Effector CD8-positive, alpha-beta T cell (primary cell): ENCODE measurements at places on chromosomes 12 and 14.
A peak's percentile ranks its signal among the peaks of the same experiment; 100 is the strongest.

DNA sequence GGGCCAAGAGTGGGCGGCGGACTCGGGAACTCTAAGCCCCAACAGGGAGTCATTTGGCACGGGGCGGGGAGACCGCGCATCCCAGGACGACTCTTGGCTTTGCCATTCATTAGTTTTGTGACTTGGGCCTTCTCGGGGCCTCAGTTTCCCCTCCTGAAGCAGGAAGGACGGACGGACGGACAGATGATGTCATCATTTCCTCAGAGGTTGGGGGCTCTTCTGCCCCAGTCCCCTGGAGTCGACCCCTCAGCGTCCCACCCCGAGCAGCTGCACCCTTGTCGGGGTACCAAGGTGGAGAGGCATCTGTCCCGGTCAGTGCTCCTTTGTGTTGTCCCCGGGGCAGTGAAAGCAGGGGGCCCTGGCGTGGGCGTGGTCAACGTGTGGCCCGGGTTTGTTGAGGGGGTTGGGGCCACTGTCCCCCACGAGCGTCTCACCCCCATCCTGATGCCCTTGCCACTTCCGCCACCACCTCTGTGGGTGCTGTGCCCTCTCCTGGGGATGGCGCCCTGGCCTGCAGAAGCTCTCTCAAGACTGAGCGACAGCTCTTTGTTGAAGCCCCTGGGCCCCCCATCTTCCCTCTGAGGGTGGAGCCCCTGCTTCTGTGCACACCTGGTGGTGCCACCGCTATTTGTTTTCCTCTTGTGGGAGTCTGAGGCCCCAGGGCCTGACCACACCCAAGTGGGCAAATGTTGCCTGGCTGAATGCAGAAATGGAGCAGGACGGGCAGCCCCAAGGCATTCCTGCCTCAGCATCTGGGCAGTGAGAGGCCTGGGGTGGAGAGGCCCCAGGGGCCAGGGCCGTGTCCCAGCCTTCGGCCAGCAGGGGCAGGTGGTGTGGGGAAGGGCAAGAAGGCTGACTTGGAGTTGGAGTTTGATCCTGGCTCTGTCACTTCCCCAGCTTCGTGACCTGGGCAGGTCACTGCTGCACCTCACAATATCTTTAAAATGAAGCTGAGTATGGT lies 896 bp downstream of the HHIPL1 start:
- no peak for DNase-seq

DNA sequence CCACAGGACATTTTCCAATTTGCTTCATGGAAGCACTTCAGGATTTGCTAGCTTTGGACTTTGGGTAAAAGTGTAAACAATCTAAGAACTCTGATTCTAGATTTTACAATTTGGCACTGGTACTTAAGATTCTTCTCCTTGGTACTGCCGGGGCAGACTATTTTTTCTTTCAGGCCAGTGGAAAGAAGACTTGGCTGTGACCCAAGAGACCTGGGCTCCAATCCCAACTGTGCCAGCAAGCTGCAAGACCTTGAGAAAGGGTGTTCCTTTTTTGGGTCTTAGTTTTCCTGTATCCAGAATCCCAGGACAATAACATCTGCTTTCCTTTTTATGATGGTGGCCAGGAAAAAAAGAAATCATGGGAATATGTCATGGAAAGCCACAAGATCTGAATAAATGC lies 148.1 kb upstream of the CRY1 start:
- no peak for DNase-seq

- no peak for DNase-seq
Observed at GRCh38 chr12:52320784-52321400, at the start of gene KRT83. KRT83 (minus strand) TSS chr12:52321398; CDS start chr12:52321335, 63 bp downstream.

DNA sequence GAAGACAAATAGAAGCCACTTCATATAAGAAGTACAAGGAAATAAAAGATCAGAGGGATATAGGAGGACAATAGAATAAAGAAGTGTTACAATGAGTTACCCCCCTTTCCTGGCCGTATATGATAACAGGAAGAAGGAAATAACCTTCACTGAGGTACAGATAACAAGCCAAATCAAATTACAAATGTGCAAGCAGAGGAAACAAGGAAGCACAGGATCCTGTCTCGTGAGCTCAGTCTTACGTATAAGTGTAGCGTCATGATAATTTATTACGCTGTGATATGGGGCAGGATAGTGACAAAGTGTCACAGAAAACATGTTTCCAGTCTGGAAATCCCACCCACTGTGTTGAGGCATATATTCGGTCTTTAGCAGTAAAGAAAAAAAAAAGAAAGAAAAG lies 26.5 kb downstream of the CRACR2A start:
- no peak for DNase-seq

DNA sequence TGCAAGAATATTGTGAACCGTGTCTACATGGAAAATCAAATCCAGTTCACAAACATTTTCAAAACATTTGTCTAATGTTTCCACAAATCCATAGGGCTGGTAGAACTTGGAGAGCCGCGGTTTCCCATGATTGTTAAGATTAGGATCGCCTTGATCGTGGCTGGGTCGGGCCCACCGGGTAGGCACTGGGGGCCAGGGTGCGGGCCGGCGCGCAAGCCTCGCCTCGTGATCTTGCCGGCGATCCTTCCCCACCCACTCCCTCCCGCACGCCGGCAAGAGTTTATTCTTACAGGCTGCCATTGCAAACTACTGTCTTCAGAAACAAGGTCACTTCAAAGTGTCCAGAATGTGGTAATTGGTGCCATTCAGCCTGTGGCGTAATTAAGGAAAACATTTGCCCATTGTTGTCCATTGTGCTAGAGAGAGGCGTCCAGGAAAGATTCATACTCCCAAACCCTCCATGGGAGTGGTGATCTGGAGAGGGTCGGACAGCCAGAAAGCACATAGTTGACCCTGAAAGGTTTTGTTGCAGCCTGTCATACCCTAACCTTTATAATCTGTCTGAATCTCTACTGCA lies 95.5 kb downstream of the BORCS5 start:
- DNase-seq = no peak

DNA sequence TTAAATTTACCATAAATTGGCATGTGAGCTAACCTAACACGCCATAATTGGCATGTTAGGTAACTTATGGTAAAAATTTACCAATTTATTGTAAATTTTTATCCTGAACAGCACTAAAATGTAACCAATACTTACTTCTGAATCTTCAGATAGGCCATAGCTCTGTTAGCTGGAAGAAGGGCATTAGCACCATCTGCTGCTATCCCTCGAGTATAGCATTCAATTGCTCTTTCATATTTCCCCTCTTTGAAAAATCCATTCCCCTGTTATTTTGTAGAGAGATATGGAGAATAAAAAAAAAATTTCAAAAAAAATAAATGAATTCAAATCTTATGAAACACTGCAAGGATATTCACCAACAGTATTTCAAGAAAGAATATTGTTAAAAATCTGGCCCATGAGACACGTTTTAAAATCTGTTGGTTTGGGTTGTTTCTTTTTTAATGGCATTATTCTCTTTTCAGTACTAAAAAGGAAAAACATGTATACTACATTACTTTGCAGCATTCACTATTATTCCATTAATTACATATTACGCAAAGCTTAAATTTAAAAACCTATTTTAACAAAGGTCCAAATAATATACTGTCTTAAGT lies 19.1 kb downstream of the RPAP3 start:
- no peak for DNase-seq

- DNase-seq = no peak
Observed at GRCh38 chr12:88144037-88144436, 1.9 kb downstream of the TMTC3 start.

GRCh38 chr12:121634836-121635235 lies 8.5 kb downstream of the ORAI1 start:
- DNase-seq = no peak

- peak; percentile 3 for DNase-seq
Observed at GRCh38 chr12:98424726-98425401, 90.5 kb upstream of the TMPO start.

GRCh38 chr12:69932676-69933552 lies 107.9 kb downstream of the MYRFL start:
- DNase-seq = no peak

DNA sequence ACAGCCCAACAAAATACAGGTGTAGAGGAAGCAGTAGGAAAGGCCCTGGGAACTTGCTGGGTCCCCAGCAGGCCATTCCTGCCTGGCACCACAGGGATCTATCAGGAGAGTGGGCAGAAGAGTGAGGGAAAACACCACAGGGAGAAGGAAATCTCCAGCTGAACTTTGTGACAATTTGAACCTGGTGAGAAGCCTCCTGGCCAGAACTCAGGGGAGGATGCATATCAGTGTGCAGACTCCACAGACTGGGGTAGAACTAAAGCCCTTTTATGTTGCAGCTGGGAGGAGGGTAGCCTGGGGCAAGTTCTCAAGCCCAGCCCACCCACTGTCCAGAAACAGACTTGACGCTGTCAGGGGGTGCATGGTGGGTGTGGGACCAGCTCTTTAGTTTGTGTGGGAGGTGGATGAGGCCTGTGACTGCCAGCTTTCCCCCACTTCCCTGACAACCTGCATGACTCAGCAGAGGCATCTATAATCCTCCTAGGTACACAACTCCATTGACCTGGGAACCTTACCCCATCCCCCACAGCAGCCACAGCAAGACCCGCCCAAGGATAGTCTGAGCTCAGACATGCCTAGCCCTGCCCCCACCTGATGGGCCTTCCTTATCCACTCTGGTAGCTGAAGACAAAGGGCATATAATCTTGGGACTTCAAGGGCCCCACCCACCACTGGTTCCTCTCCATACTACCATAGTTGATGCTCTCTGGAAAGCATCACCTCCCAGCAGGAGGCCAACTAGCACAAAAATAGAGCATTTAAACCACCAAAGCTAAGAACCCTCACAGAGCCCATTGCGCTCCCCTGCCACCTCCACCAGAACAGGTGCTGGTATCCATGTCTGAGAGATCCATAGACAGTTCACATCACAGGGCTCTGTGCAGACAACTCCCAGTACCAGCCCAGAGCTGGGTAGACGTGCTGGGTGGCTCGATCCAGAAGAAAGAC lies 28.9 kb downstream of the PNN start:
- no peak for DNase-seq

GRCh38 chr12:112870267-112870980 lies 36.3 kb upstream of the OAS1 start:
- DNase-seq = no peak

DNA sequence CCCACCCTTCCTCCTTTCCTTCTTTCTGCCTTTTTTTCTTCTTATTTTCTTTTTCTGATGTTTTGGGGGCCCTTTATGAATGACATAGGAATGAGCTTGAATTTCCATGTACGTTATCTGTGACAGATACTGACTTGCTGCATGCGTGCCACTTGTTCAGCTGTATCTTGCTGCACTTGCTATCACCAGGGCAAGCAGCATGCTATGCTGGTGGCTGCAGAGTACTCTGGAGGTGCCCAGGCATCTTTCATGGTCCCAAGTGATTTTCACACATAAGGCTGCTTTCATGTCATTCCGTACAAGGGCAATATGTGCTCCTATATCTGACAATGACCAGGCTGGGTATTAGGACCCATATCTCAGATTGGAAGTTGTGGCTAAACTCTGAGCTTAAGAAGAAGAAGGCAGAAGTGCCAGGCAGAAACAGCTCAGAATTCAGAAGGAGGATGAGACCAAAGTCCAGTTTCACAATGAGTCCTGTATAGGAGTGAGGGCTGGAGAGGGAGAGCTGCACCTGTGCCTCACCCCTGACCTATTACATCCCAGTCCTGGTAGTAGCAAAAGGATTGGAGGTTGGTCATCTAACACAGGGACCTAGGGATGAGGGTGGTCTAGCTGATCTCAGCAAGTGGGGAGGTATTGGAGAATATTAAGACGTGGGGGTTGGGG lies 299.0 kb upstream of the DDHD1 start:
- DNase-seq = no peak

- no peak for DNase-seq
Observed at GRCh38 chr12:21775133-21775820, 771 bp upstream of the KCNJ8 start.

DNA sequence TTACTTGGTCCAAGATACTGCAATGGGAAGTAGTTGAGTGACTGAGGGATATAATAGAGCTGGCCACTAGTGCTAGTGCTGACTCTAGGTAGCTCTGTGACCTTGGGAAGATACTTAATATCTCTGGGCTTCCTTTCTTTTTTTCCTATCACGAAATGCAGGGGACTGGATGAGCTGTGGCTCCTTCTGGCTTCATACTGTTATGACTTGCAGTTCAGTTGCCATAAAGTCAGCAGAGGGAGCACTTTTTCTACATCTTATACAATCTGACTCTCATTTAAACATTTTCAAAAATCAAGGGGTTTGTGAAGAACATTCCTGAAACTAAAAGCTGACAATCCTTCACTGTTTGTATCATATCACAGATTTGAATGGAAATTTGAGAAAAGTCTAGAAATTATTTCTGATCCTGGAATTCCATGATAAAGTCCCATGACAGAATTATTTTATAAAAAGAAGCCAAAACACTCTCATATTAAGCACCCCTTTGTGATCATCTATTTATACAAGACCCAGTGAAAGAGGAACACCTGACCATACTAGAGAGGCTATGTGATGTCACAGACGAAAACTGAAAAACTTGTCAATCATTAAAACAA lies 5.3 kb downstream of the BHLHE41 start:
- DNase-seq = no peak

DNA sequence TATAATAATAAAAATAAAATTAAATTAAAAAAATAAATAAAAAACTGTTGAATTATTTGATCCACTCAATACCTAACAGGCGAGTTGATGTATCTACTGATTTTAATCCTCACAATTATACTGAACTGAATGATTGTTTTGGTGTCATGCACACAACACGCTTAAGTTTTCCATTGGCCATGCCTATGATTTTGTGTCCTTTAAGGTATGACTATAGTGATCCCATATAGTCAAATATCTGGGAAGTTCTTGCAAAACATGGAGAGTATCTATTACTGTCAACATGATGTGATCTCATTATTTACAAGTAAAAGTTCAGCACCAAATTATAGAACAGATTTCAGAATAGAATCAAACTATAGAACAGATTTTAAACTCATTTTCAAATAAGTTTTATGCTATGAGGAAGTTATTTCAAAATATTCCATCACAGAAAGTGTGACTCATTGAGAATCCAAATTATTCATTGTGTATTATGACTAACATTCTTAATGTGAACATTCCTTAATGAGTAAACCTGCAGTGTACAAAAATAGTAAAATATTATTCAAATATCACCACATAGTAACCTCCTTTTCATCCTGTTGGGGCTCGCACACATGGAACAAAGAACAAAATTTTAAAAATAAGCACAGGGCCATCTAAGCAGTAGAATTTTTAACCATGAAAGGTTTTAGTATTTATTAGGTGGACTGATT lies 190.4 kb downstream of the SLC25A21 start:
- DNase-seq = no peak

GRCh38 chr14:95356245-95356869 lies 36.6 kb upstream of the CLMN start:
- no peak for DNase-seq

DNA sequence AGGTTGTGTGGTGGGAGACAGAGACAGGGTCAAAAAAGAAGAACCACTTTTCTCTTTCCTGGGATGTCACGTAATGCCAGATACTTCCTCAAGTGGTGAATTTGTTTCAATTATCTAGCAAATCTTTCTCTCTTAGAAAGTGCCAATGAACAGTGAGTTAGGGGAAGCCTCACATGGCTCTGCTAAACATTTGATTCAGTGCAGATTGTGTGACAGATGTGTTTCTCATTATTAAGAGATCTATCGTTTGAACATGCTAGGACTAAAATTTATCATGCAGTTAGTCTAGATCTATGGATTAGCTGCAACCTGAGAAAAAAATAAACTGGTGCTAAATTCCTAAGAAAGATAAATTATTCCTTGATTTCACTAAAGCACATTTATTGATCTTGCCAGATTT lies 247.8 kb downstream of the MDGA2 start:
- DNase-seq = no peak

GRCh38 chr12:50224026-50224692 lies 57.0 kb upstream of the CERS5 start:
- no peak for DNase-seq

- DNase-seq = no peak
Observed at GRCh38 chr12:11711651-11712327, 62.3 kb downstream of the ETV6 start.
